ENCODE measurements at places on chromosomes 5 and 9.
A peak's percentile ranks its signal among the peaks of the same experiment; 100 is the strongest.

DNA sequence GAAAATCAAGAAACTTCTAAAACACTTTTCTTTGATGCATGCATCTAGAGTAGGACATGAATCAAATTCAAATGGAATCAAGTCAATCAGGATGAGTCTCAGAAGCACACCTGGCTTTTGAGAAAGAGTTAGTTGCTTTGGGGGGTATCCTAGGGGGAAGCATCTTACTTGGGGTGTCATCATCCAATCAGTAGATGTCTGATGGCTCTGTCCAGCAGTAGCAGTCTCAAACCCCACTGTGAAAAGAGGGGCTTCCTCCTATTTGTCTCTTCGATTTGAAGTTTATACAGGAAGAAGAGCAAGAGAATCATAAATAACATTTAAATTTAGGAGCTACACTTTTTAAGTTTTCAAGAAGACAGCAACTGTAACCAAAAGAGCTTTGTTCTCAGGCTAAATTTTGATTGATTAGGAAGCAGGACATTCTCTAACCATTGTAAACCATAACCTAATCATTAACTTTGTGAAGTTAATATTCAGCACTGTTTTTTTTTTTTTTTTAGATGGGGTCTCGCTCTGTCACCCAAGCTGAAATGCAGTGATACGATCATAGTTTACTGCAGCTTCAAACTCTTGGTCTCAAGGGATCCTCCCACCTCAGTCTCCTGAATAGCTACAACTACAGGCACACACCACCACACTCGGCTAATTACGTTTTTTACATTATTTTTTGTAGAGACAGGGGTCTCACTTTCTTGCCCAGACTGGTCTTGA, 614.7 kb downstream of the CSNK1G3 start:
- no peak for DNase-seq

DNA sequence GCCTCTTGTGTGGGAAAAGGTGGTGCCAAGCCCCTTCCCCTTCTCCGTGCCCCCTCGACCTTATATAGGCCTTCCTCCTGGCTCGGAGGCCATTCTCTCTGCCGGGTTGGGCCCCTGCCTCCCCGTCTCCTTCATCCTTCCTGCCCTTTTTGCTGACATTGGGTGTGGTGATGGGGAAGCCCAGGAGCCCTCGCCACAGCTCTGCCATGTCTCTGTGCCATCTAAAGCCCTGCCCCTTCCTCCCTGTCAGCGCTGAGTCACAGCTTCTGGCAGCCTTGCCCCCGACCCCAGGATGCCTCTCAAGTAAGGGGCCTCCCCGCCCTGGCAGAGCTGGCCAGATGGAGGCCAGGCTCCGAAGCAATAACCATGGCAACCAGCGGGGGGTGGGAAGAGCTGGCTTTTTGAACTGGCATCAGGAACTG, 30.4 kb downstream of the JADE2 start:
- DNase-seq = peak; percentile 72

GRCh38 chr5:152953788-152954483, 536.5 kb upstream of the GRIA1 start:
- no peak for DNase-seq

- no peak for DNase-seq
These were observed 298.1 kb downstream of the NR3C1 start for GRCh38 chr5:143105216-143105905.

- no peak for DNase-seq
These were observed 14.4 kb downstream of the F2RL2 start for GRCh38 chr5:76608833-76609232.

DNA sequence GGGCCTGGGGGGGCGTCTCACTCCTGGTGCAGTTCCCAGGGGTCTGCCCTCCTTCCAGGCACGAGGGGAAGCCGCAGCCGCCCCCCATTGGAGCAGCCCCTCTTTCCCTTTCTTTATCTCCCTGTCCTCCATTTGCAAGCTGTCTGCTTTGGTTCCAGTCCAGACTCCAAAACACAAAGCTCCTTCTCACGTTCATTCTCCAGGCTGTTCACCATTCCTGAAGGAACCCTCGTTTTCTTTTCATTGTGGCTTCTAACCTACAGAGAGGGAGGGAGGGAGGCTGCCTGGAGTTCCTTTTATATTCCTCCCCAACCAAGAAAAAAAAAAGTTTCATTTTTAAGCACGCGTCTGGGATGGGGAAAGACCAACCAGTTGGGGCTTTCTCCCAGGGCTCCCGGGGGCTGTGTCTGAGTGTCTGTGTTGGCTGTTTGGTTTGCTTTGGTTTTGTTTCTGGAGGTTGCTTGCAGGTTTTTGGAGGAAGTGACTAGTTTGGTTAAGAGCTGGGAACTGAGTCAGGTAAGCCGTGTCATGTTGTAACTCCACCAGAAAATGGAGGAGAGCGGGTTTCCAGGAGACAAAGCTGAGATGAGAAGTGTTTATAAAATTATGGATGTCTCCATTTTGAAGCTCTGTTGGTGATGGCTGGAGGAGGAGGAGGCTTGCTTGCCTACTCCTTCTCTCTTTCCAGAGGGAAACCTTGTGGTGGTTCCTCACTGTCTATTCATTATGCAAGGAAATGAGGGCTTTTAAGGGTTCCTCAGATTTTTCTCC, 1.6 kb downstream of the ZNF462 start:
- DNase-seq = no peak

GRCh38 chr5:74075501-74076484, 449.8 kb downstream of the ARHGEF28 start:
- no peak for DNase-seq

DNA sequence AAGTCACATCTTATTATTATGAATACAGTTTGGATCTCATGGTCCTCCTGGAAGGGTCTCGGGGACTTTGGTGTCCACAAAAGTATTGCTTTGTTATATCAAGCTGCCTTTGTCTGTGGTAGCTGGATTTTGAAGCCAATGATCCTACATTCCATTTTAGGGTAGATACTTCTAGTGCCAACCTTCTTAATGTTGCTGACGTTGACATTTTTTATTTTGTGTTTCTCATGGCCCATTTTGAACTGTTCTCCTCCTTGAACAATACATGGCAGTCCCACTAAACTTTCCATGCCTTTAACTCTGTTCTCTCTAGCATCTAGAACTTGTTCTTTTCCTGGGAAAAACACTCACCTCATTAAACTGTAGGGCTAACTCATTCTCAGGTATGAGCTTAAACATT, 425.8 kb downstream of the KCTD16 start:
- no peak for DNase-seq

GRCh38 chr9:77748214-77748772, 100.2 kb upstream of the GNA14 start:
- no peak for DNase-seq
